ENCODE measurements at places on chromosomes 3 and 15. TPM values are rescaled to one million over a fixed set of nuclear protein-coding genes. Genes with fewer than 3 reads are reported as not detected.

- DNase-seq = no peak
Measured at GRCh38 chr15:46556010-46556409, 921.2 kb downstream of the SQOR start.

DNA sequence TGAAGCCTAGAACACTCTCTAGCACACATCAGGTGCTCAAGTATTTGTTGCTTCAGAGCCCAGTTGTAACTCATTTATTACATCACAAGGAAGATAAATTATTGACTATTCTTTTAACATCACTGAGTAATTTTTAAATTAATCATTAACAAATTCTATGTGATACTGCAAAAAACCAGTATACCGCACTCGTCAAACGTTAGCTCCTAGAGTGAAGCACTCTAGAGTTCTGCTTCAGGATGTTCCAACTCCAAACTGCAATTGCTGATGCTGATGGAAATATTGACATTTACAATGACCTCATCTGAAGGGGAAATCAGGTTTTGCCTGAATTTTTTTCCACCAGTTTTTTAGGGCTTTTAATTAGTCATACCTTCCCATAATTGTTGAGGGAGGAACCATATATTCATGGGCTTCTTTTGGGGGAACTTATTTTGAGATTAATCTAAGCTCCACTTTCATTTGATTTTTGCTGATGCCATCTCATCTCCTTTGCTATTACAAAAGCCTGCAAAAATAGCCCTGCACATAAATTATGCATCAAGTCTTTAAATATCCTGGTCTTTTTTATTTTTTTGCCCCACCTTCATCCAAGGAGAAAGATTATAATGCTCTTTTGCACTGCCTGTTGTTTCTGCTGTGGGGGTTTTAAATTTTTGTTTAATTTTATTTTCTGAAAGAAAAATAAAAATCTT, 123.0 kb upstream of the STAC start:
- DNase-seq = no peak

GRCh38 chr3:104676241-104676640, 690.5 kb upstream of the ALCAM start:
- DNase-seq = peak; percentile 1

- DNase-seq = no peak
Measured at GRCh38 chr3:51712963-51713362, 6.1 kb downstream of the GRM2 start.

The CGNL1 gene
- total RNA-seq = under 0.01 TPM

The CLRN1 gene
- total RNA-seq = not detected

The MSL2 gene
- total RNA-seq = 20.8 TPM

The LRRC58 gene
- 13.4 TPM for total RNA-seq

- DNase-seq = no peak
Measured at GRCh38 chr3:32373844-32374243, 17.8 kb upstream of the CMTM7 start.

DNA sequence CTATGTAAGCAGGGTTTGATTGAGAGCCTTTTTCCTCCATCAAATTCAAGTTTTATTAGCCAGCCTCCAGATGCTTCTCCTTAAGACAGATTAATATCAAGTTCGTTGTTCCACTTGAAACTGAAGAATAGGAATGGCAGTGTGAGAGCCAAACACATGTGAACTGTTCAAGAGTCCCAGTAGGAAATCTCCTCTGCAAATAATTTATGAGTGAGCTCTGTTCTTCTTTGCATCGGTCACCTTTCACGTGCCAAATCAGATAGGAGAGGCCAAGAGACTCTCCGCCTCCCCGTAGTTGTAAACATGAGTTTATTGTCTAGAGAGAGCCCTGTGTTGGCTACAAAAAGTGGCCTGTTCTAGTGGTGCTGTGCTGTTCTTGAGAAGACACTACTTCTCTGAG, 372.1 kb upstream of the NR2F2 start:
- no peak for DNase-seq

The UBE3A gene
- 53.2 TPM for total RNA-seq

DNA sequence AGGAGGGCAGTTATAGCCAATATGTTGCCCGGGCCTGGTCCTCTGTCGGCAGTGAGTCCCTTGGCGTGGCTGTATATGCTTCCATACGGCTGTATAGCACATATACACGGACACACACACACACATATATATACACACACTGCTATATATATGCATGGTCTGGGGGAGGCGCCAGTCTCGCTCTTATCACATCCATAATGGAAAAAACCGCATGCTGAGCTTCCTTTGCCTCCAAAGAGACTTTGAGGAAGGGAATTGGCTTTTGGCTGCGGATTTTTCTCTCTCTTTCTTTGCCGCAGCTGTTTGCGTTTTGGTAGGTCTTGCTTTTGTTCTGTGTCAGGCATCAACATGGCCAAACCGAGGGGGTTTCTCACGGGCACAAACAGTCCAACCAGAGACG, 11.3 kb upstream of the TMEM115 start:
- peak; percentile 23 for DNase-seq

Measured in IMR-90 (cell line).